ENCODE measurements at places on chromosomes 3 and 15.

- no peak for DNase-seq
These were observed 33.6 kb downstream of the DMXL2 start for GRCh38 chr15:51588966-51589365.

DNA sequence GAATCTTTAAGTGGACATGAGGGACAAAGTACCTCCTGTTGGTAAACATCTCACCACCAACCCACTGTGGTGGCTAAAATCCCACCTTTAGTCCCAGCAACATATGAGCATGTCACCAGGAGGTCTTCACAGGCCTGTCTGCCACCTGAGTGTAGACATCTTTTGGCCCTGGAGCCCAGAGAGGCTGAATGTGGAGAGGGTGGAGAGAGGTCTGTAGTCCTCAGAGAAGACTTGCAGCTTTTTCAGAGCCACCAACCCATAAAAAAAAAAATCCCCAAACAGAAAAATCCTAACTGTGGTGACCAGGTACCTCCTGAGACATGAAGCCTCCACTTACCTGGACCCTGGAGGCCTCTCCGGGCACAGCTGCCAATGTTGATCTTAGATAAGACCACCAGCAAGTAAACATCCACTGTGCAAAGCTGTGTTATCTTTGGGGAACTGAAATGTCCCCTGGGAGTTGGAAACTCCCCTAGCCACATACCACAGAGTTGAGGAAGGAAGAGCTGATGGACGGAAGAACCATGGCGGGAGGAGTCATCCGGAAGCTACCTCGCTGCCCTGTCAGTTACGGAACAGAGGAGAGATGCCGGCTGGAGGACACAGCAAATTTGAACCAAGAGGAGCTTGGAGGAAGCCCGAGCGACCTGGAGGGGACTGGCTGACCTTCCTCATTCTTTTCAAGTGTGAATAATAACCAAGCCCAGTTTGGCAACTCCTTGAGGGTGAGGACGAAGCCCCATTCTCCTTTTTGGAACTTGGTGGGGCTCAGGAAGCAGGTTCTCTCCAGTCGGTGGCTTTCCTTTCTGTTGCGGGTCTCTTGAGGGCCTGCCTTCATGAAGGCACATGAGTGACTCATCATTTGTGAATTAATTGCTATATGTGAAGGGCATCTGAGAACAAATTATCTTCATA, at the start of gene GHRL:
TSS of gene GHRL (minus strand) at position 443 of the 915 bp plus-strand sequence. CDS start 2,767 bp downstream, outside the sequence.
- no peak for DNase-seq

GRCh38 chr3:188139466-188139865, 14.5 kb upstream of the LPP start:
- DNase-seq, result no peak

- no peak for DNase-seq
These were observed 28.5 kb upstream of the SNRK start for GRCh38 chr3:43257850-43258249.

GRCh38 chr3:33360136-33360825, 79.9 kb downstream of the UBP1 start:
- DNase-seq, result no peak

- no peak for DNase-seq
These were observed 197.9 kb downstream of the TPRG1 start for GRCh38 chr3:189369636-189370035.

DNA sequence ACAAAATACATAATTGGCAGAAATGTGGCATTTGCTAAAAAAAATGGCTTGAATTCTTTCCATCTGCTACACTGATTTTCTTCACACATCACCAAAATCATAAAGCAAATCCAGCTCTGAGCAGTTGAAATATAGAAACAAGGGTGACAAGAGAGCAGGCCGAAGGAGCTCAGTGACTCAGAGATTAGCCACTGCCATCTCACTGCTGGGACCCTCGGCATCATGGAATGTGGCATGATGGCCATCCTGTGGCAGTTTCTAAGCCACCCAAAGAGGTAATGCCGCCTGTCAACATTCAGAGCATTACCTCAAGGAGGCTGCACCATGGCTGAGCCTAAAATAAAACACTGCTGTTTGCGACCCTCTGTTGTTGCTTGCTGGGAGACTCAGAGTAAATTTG, 80.5 kb upstream of the OSBPL11 start:
- no peak for DNase-seq

DNA sequence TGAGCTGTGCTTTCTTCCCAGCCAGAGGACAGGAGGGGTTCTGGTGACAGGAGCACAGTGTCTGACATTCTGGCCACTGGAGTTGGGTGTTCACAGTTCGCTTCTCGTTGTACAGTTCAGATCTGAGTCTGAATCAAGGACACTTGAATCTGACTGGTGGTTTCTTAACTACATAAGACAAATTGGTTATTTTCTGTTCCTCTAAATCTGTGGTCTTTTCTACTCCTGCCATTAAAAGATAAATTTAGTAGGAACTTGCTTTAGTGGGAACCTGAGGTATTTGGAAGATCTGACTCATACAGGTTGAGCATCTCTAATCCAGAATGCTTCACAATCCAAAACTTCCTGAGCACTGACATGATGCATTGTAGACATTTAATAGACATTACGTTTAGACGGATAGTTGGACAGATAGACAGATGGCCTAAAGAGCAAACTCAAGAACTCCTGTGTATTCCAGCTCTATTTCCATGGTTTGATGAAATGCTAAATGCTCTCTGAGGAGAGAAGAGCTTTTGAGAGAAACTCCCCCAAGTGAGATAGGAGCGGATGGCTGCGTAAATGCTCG, 71.0 kb downstream of the CCK start:
- DNase-seq, result no peak

All from NCI-H774 (cell line).